Activated T-cell treated with anti-CD3 and anti-CD28 coated beads for 1 hour (primary cell): ENCODE measurements at places on chromosomes 12 and 14.
A peak's percentile ranks its signal among the peaks of the same experiment; 100 is the strongest.

DNA sequence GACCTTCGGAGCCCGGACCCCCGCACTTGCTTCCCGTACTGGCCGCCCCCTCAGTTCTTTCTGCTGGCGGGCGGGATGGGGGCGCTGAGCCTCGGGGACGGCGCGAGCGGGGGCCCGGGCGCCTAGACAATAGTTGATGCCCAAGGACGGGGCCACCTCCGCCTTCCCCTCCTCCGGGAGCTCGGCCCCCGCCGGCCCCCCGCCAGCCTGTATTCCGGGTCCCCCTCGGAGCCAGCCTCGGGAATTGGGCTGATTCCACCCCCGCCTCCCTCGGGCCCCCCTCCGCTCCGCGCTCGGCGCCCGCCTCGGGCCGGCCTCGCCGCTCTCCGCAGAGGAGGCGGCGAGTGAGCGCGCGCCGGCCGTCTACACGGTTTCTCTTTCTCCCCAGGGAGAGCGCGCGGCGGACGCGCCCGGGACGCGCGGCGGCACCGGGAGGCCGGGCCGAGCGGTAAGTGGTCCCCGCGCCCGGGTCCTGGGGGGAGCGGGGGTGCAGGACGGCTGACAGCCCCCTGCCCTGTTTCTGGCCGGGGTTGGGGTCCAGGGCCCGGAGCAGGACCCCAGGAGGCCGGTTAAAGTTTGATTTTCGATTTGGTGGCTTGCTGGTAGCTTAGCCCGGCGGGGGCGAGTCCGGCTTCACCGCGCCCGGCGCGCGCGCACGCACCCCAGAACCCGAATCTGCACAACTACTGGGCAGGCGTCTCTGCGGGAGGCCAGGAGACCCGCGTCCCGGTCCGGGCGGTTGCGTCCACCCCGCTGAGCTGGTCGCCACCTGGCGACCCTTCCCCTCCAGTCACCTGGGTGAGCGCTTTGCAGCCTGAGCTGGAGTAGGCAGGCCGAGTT, 413.7 kb downstream of the PCNX1 start:
- peak; percentile 51 for DNase-seq

DNA sequence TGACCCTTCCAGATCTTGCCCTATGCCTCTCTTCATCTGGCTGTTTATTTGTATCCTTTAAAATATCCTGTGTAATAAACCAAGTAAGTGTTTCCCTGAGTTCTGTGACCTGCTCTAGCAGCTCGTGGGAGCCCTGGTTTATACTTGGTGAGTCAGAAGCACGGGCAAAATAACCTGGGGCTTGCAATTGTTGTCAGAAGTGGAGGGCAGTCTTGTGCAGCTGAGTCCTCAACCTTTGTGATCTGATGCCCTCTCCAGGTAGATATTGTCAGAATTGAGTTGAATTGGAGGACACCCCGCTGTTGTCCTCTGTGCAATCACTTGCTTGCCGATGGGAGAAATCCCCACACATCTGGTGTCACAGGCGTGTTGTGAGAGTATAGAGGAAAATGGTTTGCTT, 62.5 kb upstream of the PRICKLE1 start:
- DNase-seq = no peak

GRCh38 chr14:31060253-31060875, 34.2 kb upstream of the STRN3 start:
- DNase-seq = no peak

DNA sequence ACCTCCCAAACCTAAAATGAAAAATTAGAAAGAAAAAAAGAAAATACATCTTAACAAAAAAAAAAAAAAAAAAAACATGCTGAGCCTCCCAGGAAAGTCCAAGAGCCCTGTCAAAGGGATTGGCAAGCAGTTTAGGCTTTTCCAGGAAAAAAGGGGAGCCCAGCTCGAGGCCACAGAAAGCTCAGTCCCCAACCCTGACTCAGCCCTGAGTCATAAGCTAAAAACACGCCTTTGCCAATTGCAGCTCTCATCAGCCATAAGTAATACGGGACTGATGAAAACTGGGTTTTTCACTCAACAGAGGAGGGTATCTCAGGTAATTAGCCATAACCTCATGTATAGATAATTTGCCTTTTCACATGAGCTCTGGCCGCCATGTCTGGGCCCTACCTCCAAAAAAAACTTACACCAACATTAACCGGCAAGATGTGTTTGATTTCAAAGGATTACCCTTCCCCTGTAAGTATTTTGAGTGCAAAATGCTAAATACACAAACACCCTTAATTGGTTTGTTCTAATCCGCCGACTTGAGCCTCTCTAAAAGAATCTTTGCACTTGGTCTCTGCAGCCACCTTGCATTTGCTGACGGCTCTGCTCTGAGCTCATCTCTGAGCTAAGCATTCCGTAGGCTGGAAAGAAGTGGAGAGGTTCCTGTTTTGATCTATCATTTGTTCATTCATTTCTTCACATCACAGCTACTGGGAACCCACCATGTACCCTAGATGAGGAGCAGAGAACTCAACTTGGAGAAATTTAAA, 319.2 kb downstream of the BCL11B start:
- DNase-seq = no peak

- no peak for DNase-seq
Measured at GRCh38 chr14:51644217-51644933, 7.3 kb upstream of the FRMD6 start.

- no peak for DNase-seq
Measured at GRCh38 chr14:69481815-69482568, 2.5 kb upstream of the PLEKHD1 start.

- DNase-seq = no peak
Measured at GRCh38 chr12:62205346-62205745, 54.9 kb upstream of the USP15 start.

- DNase-seq = no peak
Measured at GRCh38 chr12:47828976-47829482, 9.3 kb upstream of the HDAC7 start.

DNA sequence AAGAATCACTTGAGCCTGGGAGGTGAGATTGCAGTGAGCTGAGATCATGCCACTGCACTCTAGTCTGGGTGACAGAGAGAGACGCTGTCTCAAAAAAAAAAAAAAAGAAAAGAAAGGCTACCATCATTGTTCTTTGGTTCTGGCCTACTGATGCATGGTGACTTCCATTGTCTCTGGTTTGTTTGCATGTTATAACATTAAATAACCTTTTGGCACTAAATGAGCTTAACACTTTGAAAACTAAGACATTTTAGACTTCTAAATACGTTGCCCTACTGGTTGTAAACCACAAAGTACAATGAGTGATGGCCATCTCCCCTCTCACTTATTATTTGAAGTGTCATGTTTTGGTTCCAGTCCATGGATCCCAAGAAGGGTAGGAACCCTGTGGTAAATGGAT, 152.9 kb upstream of the CPM start:
- no peak for DNase-seq

- no peak for DNase-seq
Measured at GRCh38 chr12:58841058-58841798, 79.1 kb downstream of the LRIG3 start.

DNA sequence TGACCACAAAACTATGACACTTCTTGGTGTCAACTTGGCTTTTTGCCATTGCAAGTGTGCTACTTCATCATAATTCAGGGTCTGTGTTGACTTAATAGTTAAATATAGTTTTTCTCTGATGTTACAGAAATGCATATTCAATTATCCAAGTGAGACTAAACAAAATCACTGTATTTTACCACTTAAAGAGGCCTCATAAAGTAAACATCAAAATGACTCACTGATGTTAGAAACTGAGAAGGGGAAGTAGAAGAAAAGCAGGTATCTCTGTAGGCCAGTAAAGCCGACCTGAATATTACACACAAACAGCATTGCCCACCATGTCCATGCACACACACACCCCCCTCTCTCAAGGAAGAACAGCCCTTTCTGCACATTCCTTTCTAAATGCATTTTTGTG, 55.4 kb downstream of the RPAP3 start:
- DNase-seq = no peak

GRCh38 chr12:107033758-107034739, 47.1 kb upstream of the MTERF2 start:
- DNase-seq = no peak

- no peak for DNase-seq
Measured at GRCh38 chr12:15741082-15741481, 48.1 kb downstream of the EPS8 start.

GRCh38 chr12:25533150-25533549, 19.9 kb downstream of the LMNTD1 start:
- DNase-seq = no peak

GRCh38 chr12:52903285-52903854, 1.5 kb downstream of the KRT8 start:
- DNase-seq = peak; percentile 10

DNA sequence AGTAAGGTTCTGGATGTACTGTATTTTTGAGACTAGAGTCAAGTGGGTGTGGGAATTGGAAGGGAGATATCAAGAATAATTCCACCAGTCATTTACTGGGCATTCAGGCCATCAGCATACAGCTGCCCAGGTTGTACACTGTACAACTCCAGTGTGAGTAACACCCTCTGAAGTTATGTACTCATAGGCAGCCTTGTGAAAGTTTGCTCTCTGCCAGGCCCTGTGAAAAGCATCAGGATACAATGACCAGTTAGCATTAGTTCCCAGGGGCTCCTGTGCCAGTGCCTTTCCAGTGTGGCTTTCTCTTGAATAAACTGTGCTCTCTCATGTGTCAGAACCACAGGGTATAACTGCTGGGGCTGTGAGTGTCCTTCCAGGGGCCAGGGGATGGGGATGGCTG, 89.7 kb downstream of the LGMN start:
- DNase-seq = no peak

GRCh38 chr14:54438703-54439102, 2.5 kb downstream of the CNIH1 start:
- DNase-seq = no peak

DNA sequence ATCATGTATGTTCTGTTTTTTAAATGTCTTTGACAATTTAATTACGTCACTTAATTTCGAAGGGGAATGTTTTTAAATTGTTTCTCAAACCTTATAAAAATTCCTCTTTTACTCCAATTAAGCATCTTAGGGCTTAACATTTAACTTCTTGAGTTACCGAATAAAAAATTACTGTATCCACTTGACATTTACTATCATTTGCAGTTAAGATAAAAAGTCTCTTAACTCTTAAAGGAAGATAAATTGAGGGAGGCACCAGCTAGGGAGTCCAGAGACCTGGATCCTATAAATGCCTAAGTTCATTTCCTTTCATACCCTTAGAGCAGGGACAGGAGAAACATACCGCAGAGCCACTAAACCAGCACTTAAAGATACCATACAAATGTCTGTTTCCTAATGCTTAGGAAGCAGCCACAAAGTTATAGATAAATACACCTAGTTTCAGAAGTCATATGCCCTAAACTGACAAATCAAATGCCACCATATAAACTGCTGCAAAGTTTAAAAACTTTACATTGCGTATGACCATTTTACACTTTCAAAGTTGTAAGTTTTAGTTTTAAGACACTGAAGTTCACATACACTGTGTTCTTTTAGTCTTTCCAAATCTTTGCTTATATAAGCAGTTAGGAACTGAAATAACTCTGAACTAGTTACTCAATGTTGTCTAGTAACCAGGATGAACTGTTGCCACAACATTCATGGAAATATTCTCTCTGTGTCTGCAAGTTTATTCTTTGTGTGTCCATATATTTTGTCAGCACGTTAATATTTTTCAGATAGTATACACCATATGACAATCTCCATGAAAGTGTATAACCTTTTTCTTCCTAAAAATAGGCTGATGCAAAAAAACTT, 71.2 kb downstream of the GALNT4 start:
- DNase-seq = no peak

DNA sequence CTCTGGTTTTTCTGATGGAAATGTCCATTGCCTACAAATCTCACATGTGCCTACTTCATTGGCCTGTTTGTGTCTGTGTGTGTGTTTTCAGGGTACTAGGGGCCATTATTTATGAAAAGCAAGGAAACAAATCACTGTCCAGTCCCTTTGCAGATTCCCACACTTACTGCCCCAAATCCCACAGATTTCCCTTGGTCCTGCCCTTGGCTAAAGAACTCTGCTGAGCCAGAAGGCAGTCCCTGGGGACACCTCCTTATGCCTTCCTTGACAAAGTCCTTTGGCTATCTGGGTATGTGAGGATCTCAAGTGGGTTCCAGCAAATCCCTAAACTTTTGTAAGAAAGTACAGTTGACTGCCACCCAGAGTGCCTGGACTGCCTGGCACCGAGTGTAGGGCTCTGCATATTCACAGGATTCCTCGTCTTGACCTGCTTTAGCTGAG, 388.1 kb downstream of the BCAT1 start:
- no peak for DNase-seq

GRCh38 chr14:104436047-104436591, 143.4 kb upstream of the C14orf180 start:
- DNase-seq = no peak

- no peak for DNase-seq
Measured at GRCh38 chr14:92244805-92245204, 78.2 kb upstream of the SLC24A4 start.

GRCh38 chr12:27610374-27610773, 85.9 kb upstream of the REP15 start:
- DNase-seq = no peak

DNA sequence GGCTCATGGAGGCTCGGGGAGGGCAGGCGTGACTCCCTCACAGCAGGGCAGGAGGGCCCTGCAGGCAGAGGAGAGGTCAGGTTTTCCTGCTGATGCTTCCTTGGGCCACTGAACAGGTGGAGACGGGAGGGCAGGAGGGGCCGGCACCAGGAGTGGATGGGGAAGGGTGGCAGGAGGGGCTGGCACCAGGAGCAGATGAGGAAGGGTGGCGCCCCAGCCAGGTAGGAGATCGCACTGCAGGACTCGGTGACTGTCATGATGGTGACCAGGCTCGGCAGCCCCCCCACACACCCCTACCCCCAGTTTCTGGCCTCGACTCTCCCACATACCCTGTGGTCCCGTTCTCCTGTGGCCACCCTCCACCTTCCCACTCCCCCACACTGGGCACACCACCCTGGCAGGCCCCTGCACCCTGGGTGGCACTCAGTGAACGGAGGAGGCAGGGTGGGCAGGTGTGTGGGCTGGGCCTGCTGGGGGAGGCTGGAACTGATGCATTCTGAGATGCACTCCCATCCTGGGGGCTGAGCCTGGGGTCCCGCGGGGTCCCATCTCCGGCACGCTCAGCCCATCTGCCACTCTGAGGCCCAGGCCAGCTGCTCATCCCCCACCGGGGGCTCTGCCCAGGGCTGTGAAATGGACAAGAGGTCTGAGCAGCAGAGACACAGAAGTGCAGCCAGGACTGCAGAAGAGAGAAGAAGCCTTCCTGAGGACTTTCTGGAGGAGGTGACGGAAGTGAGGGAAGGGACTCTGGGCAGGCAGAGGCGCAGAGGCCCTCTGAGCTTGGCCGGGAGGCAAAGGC, 2.8 kb downstream of the NUDT14 start:
- no peak for DNase-seq
